Amniotic epithelial cell (primary cell): ENCODE measurements at places on chromosomes 6 and 20.

DNA sequence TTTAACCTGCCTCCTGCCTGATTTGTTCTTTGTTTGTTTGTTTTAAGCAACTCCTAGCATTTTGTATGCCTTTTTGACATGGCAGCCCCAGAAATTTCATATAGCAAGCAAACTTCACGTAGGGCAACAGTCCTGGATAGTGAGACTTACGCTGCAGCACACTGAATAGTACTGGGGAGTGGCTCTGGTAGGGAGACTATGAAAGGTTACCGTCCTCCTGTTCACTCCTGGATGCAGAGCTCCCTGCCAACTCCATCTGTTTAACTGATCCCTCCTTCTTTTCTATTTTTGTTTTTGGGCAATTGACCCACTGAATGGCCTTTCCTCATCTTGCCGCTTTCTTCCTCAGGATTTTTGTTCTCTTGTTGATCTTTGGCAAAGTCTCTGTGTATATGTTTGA is 44.5 kb upstream of the BMP6 start:
- no peak for DNase-seq

DNA sequence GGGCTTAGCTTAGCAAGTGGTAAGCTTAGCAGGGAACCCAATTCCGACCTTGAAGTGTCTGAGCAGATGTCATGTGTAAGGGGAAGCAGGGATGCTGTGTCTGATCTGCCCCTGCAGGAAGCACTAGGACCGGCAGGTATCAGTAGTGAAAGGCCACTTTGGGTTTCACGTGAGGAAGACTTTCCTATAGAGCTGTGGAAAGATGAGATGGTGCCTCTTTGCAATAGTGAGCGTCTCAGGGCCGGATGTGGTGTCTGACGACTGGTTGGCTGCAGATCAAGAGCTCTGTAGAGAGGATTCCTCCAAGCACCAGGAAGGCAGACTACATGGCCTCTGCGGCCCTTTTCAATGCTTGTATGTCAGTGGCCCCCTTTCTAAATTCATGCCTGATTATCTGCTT is 98.3 kb downstream of the TIAM2 start:
- peak; percentile 15 for DNase-seq

DNA sequence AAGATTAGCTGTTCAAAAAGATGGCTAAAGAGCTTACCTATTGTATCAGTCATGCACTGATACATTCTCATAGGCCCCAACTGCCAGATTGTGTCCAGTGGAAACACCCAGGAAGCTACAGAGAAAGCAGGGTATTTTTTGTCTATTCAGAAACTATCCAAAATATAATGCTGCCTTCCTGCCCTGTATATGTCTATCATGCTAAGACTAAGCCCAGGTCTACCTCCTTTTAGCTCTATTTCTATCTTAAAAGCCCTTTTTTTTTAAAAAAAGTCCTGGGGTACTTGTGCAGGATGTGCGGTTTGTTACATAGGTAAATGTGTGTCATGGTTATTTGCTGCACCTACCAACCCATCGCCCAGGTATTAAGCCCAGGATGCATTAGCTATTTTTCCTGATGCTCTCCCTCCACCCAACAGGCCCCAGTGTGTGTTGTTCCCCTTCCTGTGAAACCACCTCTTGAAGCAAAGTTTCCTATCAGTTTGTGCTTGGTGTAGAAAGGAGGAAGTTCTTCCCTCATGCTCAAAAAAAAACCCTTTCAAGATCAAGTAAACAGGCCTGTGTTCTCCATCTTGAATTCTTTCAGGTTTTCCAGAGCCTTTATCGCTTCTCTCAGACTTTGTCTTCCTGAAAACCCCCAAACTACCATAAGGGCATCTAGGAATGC is 514 bp downstream of the DEFB129 start:
- DNase-seq = no peak

DNA sequence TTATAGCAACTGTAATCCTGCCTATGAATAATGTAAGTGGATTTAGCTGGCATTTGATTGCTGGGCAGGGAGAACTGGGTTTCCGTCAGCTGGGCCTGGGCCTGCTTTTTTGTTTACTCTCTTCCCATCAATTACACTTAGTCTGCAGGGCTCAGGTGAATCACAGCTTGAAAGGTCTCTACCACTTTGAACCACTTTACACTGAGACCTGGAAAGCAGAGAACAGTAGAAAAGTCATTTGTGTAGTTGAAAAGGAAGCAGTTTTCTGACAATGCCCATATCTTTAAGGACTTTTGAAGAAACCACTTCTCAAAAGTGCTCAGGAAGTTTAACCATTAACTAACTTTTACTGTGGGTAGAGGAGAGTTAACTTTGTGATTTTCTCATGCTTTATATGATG is 315.4 kb upstream of the SASH1 start:
- no peak for DNase-seq

- DNase-seq = no peak
Observed at GRCh38 chr6:45092135-45092534, 236.0 kb upstream of the RUNX2 start.
